ENCODE measurements at places on chromosomes 7 and 10.

GRCh38 chr7:141103847-141104429, 30.1 kb downstream of the TMEM178B start:
- no peak for DNase-seq

- no peak for DNase-seq
Observed at GRCh38 chr10:72490951-72491350, 134.9 kb downstream of the MICU1 start.

- peak; percentile 61 for DNase-seq
Observed at GRCh38 chr10:35372329-35372728, 36.0 kb downstream of the CCNY start.

DNA sequence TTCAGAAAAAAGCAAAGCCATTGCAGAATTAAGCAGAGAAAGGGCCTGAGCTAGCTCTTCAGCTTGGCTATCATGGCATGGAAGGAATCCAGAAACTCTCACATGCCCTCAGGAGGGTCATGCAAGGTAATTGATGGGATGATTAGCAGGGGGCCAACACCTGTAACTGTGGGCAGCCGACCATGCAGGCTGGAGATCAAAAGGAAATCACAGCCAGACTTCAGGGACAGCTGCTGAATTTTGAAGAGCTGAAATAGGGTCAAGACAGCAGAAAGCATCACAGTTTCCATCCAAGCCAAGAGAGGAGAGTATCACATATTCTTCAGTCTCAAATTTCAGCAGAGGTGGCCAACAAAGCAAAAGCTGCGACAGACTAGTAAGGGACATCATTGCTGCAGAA, 239.6 kb upstream of the STEAP1 start:
- DNase-seq, result no peak

DNA sequence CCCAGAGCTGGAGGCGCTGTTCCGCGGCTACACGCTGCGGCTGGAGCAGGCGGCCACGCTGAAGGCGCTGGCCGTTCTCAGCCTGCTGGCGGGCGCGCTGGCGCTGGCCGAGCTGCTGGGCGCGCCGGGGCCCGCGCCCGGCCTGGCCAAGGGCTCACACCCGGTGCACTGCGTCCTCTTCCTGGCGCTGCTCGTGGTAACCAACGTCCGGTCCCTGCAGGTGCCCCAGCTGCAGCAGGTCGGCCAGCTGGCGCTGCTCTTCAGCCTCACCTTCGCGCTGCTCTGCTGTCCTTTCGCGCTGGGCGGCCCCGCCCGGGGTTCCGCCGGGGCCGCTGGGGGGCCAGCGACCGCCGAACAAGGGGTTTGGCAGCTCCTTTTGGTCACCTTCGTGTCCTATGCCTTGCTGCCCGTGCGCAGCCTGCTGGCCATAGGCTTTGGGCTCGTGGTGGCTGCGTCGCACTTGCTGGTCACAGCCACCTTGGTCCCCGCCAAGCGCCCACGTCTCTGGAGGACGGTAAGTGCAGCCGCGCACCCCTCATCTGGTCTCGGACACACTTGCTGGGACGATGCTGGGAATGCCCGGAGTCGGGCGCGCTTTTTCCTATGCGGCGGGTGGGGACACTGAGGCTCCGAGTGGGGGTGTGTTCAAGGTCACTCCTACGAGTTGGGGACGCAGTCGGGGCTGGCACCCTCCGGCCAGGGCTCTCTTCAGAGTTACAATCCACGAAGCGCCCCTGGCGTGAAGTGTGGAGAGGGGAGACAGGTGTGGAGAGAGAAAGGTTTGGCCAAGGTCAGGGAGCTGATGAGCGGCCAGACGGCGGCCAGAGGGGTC, 717 bp downstream of the ADCY1 start:
- DNase-seq, result no peak

DNA sequence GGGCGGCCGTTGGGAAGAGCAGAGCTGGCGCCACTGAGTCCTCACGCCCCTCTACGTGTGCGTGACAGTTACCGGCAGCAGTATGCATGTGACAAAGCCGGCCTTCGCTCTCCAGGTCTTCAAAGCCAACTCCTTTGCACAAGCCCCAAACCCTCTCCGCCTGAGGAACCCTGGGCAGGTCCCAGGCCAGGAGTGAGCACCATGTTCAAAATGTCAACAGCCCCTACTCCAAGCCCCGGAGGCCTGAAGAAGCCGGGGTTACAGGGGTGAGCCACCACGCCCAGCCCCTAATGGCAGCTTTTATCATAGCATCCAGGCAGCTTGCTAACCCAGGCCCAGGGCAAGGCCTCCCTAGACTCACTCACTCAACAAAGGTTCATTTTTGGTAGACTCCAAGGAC, 70.8 kb downstream of the OAT start:
- DNase-seq, result no peak

- no peak for DNase-seq
Observed at GRCh38 chr7:122123746-122124145, 20.3 kb downstream of the AASS start.

- peak; percentile 87 for DNase-seq
Observed at GRCh38 chr10:73874267-73875138, at the start of gene CAMK2G. CAMK2G (minus strand) TSS chr10:73874555; CDS start chr10:73874461, 94 bp downstream.

DNA sequence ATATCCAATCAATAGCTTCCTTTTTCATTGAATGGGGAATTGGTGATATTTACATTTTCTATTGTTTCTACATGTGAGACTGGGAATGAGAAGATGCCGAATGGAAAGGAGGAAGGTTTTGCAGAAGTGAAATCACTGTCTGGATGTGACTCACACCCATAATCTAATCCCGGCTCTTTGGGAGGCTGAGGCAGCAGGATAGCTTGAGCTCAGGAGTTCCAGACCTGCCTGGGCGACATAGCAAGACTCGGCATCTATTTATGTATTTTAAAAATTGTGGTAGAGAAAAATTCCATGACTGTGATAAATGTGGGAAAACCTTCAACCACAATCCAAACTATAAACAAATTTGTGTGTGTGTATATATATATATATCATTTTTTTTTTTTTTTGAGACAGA, 10.9 kb upstream of the FIS1 start:
- no peak for DNase-seq

DNA sequence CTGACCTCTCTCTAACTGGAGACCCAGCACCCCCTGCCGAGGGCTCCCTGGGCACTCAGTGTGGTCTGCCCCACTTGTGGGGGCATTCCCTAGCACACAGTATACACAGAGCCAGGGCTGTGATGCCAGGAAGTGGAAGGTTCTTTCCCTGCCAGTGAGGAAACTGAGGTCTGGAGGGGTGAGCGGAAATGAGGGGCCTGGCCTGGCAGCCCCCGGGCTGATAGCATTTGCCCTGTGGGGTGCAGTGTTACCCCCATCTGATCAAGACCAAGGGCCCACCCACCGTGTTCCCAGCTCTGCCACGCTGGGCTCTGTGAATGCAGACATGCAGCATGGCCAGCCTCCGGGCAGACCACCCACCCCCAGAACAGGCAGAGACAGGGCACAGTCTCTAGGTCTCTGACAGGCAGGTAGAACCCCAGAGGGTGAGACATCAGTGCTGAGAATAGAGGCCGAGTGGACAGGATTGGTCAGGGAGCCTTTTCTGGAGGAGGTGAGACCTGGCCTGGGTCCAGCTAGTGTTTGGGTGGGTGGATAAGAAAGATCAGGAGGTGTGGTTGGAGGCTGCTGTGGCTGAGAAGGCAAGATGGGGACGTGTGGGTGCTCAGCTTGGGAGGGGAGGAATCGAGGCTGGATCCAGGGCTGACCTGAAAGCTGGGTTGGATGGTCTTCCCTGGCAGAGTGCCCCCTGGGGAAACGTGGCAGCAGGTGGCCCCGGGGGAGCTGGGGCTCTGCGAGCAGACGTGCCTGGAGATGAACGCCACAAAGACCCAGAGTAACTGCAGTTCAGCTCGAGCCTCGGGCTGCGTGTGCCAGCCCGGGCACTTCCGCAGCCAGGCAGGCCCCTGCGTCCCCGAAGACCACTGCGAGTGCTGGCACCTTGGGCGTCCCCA, 10.8 kb upstream of the ZNF862 start:
- no peak for DNase-seq

GRCh38 chr10:132987671-132988571, 45.6 kb upstream of the CFAP46 start:
- DNase-seq, result peak; percentile 74

DNA sequence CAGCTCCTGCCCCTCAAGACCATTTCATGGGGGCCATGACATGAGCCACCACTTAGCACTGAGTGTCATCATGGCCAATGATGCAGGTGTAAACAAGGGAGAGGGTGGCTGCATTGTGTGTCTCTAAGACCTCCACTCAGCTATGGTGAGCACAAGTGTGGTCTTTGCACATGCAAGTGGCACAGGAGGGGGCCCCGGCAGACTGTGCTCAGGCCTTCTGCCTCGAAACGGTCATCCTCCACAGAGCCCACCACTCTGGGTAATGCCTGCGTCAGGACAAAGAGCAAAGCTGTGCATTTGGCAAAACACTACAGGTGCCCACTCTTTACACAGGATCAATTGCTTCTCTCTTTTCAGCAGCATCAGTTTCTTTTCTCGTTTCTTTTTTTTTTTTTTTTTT, 125.5 kb downstream of the SH3PXD2A start:
- no peak for DNase-seq

DNA sequence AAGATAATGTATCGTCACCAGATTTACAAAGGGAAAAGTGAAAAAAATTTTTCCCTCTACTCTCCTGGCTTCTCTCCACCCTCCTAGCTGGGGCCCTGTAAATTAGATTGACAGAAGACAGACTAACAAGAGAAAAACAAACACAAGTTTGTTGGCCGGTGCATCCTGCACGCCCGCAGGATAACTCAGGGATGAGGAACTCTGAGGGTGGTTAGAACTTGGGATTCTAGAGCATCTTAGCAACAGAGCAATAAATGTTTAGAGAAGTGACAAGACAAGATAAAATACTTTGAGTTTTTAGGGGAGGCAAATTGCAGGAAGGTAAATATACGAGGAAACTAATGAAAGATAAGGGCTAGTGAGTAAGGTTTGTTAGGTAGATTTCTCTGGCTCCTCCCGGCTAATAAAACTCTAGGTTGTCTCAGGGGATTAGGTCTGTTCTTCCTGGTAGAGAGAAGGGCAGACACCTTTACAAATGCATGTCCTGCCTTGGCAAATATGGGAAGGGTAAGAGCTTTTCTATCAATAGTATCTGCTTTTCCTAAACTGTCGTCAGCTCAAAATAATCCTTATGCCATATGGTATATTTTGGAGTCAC, 4.3 kb upstream of the UCN3 start:
- DNase-seq, result no peak

All from hematopoietic multipotent progenitor cell (in vitro differentiated cells).